ENCODE measurements at places on chromosomes 16 and 17.
A peak's percentile ranks its signal among the peaks of the same experiment; 100 is the strongest.

- no peak for DNase-seq
Measured at GRCh38 chr16:13684819-13685563, 235.0 kb upstream of the ERCC4 start.

- DNase-seq = peak; percentile 84
Measured at GRCh38 chr17:78214016-78214705, at the start of gene BIRC5. Gene BIRC5 (plus strand): TSS chr17:78214253. CDS start chr17:78214317, 64 bp downstream.

DNA sequence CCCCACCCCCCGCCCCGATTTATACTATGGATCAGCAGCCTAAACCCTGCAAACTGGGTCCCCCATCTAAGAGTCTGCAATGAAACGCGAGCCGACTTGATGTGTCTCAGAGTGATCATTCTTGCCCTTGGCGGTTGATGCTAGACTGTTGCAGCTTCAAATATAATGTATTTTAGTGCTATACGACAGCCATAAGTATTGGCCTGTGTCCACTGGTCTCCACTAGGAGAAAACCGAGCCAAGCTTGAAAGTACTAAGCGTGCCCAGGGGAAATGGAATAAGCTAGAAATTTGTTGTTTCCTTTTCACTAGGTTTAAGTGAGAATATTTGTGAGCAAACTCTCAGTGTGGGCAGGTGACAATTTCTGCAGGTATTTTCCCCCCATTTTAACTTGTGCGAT lies 711.2 kb downstream of the MAF start:
- DNase-seq = no peak

- DNase-seq = peak; percentile 71
Measured at GRCh38 chr16:48462106-48462740, 77.0 kb upstream of the SIAH1 start.

DNA sequence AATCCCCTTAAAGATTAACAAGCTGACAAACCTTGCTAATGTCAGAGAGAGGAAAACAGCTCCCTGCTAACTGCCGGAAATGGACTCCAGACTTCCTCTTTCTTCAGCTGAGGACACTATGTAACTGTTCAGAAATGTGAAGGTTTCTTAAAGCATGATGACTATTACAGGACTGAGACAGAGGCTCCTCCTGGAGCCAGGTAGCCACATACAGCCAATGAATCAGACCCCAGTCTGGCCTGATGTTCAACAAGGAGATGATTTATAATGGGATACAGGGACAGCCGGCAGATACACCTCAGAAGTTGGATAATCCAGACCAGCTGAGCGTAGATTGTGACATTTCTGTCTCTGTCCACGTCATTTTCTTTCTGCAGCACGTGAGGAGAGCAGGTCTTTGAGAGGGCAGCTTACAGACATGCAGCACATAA lies 216.2 kb downstream of the HS3ST3A1 start:
- peak; percentile 68 for DNase-seq
